ENCODE measurements at places on chromosomes 16 and 17.

DNA sequence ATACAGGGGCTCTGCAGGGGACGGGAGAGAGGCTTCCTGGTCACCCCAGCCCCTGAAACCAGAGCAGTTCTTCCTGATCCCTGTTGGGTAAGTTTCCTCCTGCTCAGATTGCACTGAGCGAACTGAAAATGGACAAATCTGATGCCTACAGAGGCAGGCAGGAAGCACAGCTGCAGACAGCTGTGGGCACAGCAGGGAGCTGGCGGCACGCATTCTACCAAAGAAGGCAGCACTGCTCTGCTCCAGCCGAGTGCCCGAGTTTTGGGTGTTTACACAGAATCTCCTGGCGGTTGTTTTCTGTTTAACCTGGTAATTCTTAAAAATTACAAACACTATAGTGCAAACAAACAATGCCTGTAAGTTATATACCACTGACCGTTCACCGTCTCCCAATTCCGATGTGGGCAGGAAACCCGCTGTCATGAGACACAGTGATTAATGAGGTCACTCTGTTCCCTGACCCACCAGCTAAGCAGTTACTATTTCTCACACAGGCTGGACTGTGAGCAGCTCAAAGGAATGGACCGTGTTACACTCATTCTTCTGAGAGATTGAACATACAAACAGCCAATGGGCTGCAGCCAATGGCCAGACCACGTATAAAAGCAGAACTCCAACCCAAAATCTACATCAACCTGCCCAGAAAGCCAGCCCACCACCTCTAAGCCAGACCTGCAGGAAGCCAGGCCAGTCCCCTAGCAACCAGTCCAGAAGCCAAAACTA is 25.5 kb downstream of the NSMCE1 start:
- DNase-seq: peak; percentile 36
- H3K27ac ChIP-seq: peak overlapping the region; percentile 67
- H3K4me1 ChIP-seq: peaks cover 90% of the 10 kb centered on the region
- peak overlapping the region; percentile 42 for H3K4me3 ChIP-seq
- H3K36me3 ChIP-seq: peaks cover 61% of the 10 kb centered on the region
- H3K27me3 ChIP-seq: no peaks in the 10 kb centered on the region

DNA sequence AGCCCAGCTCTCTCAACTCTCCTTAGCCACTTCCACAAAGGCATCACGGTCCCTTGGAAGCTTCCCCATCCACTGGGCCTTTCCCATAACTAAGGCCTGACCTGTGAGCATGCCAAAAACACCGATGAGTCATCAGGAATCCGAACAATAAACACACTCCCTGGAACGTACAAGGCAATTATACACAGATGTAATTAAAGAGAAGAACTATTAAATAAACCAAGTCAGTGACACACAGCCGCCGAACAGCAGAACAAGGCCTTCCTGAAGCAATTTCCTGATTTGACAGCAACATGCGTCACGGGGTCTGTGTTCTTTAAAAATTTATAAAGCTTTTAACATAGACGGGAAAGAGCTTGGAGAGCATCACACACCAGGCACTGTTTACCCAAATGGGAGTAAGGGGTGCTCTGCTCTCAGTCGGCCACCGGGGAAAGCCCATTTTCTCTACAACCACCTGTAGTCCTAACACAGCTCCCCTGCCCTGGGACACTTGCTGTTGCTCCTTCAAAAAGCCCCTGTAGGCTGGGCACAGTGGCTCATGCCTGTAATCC is 29.4 kb downstream of the COG7 start:
- H3K27ac ChIP-seq: no peak overlapping the region
- no peaks in the 10 kb centered on the region for H3K27me3 ChIP-seq
- H3K36me3 ChIP-seq: peaks cover 13% of the 10 kb centered on the region
- DNase-seq: no peak

DNA sequence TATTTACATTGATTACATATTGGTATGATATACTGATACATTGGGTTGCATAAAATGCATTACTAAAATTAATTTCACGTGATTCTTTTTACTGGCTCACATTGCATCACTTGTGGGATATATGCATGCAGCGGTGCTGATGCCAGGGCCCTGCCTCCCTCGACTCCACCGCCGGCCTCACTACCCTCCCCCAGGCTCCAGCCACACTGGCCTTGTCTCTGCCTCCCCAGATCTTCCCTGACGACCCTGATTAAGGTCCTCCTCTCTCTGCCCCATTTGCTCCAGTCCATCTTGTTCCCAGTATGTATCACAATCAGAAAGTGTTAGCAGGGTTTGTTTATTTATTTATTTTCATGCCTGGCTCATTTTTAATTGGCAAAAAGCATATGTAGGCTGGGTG is 306.8 kb downstream of the FOXL1 start:
- no peak overlapping the region for H3K27ac ChIP-seq
- H3K4me1 ChIP-seq: no peaks in the 10 kb centered on the region
- H3K4me3 ChIP-seq: no peak overlapping the region
- no peaks in the 10 kb centered on the region for H3K36me3 ChIP-seq

GRCh38 chr17:70668938-70669778 is 499.8 kb downstream of the KCNJ2 start:
- H3K4me3 ChIP-seq: no peak overlapping the region
- no peak overlapping the region for H3K27ac ChIP-seq
- H3K27me3 ChIP-seq: no peaks in the 10 kb centered on the region
- H3K4me1 ChIP-seq: no peaks in the 10 kb centered on the region

DNA sequence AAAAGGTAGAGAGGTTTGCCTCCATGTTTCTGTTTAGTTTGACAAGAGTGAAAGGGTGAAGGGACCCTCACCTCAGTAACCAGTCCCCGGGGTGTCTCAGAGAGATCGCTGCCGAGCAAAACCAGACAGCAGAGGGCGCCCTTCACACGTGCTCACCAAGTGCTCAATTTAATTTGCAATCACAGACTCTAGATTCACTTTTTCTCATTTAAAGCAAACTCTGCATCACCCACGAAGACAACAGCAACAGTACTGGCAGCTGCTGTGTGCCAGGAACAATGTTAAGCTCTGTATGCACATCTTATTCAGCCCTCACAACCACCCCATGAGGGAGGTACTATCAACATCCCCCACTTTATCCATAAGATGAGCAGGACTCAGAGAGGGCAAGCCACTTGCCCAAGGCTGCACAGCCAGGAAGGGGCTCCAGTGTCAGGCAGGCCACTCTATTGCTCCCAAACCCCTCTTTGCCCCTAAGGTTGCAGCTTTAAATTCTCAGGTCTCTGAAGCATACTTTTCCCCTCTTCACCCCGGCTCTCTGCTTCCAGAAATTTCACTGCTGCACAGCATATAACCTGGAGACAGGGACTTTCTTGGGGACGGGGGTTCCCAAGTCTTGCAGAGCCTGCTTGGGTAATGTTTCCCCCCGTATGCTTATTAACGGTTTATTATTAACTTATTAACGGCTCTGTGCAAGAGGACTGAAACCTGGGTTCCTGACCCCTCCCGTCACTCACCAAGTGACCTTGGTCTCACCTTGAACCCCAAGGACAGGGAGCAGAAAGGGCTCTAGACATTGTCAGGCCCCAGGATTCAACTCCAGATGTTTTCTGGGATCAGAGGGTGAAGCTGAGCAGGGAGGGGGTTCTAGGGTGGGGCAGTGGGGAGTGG is 70.9 kb downstream of the CNGB1 start:
- DNase-seq: peak; percentile 57
- peaks cover 9% of the 10 kb centered on the region for H3K27me3 ChIP-seq
- H3K27ac ChIP-seq: no peak overlapping the region
- H3K36me3 ChIP-seq: no peaks in the 10 kb centered on the region
- peaks cover 3% of the 10 kb centered on the region for H3K4me1 ChIP-seq
- no peak overlapping the region for H3K4me3 ChIP-seq

GRCh38 chr16:49698931-49699840 is 156.7 kb downstream of the ZNF423 start:
- DNase-seq: no peak
- no peak overlapping the region for H3K27ac ChIP-seq
- H3K36me3 ChIP-seq: no peaks in the 10 kb centered on the region
- no peaks in the 10 kb centered on the region for H3K4me1 ChIP-seq

- H3K27ac ChIP-seq: no peak overlapping the region
- peaks cover 13% of the 10 kb centered on the region for H3K36me3 ChIP-seq
- H3K4me1 ChIP-seq: peaks cover 73% of the 10 kb centered on the region
- no peak for DNase-seq
Measured at GRCh38 chr17:8122422-8122923, 1.4 kb downstream of the HES7 start.

DNA sequence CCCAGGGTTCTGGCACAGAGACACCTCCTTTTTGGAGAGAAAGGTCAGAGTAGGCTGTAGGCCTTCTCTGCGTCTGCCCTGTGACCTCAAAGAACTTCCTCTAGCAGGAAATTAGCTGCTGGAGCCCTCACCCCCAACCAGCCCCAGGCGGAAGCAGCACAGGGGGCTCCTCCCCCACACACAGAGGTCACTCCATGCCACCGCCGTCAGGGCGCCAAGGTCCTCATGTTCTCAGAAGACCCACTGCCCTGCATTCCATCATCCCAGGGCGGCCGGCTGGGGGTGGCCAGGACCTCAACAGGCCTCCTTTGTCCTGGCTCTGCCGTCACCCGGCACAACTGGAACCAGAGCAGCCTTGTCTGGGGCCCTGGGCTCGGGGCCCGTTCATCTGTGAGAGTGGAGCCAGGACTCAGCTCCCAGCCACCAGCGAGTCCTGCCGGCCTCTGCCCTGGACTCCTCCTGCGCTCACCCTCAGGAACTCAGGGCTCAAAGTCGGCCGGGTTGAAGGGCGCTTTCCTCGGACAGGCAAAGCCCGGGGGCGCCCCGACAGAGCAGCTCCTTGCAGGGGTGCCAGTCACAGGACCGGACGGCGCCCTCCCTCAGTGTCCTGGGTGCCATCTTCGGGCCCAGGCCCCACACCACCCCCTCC is 1.2 kb downstream of the TMC6 start:
- peaks cover 39% of the 10 kb centered on the region for H3K36me3 ChIP-seq
- peak overlapping the region; percentile 86 for H3K27ac ChIP-seq
- DNase-seq: peak; percentile 75
- H3K4me3 ChIP-seq: peak overlapping the region; percentile 90
- peaks cover 45% of the 10 kb centered on the region for H3K4me1 ChIP-seq

DNA sequence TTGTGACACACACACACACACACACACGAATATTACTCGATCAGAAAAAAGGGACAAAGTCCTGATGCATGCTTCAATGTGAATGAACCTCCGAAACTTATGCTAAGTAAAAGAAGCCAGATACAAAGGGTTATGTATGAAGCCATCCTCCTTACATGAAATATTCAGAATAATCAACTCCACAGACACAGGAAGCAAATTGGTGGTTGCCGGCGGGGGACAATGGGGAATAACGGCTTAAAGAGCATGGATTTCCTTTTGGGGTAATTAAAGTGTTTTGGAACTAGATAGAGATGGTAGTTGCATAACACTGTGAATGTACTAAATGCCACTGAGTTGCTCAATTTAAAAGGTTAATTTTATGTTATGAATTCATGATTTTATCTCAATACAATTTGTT is 8.1 kb upstream of the CACNG5 start:
- H3K4me1 ChIP-seq: no peaks in the 10 kb centered on the region
- no peak for DNase-seq
- H3K27me3 ChIP-seq: peaks cover 48% of the 10 kb centered on the region

DNA sequence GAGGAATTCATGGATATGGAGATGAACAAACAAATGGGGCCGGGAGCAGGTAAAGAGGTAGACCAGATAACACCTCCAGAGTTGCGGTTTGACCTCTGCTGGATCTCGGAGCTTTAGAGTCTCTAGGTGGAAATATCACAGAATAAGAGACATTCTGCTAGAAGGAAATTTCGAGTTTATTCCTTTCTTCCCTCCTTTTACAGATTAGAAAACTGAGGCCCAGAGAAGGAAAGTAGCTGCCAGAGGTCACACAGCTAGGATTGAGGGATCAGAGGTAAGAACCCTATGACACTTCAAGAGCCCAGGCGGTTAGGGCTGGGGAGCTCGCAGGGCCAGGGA is 7.7 kb upstream of the COL1A1 start:
- peaks cover 15% of the 10 kb centered on the region for H3K4me1 ChIP-seq
- H3K27me3 ChIP-seq: peaks cover 57% of the 10 kb centered on the region
- H3K36me3 ChIP-seq: no peaks in the 10 kb centered on the region
- no peak for DNase-seq

- H3K4me1 ChIP-seq: no peaks in the 10 kb centered on the region
- no peak overlapping the region for H3K27ac ChIP-seq
- DNase-seq: no peak
- H3K4me3 ChIP-seq: no peak overlapping the region
- H3K27me3 ChIP-seq: peaks cover 17% of the 10 kb centered on the region
- H3K36me3 ChIP-seq: no peaks in the 10 kb centered on the region
Measured at GRCh38 chr17:81160306-81160705, 5.0 kb upstream of the PVALEF start.

GRCh38 chr17:78641243-78641642 is 64.0 kb upstream of the DNAH17 start:
- no peak overlapping the region for H3K4me3 ChIP-seq
- H3K36me3 ChIP-seq: no peaks in the 10 kb centered on the region
- peaks cover 13% of the 10 kb centered on the region for H3K4me1 ChIP-seq
- no peak for DNase-seq
- H3K27ac ChIP-seq: no peak overlapping the region
- H3K27me3 ChIP-seq: no peaks in the 10 kb centered on the region

- H3K36me3 ChIP-seq: no peaks in the 10 kb centered on the region
- H3K4me1 ChIP-seq: no peaks in the 10 kb centered on the region
- no peak overlapping the region for H3K4me3 ChIP-seq
- no peak for DNase-seq
- H3K27ac ChIP-seq: no peak overlapping the region
Measured at GRCh38 chr17:77601054-77601979, 357.2 kb upstream of the TNRC6C start.

DNA sequence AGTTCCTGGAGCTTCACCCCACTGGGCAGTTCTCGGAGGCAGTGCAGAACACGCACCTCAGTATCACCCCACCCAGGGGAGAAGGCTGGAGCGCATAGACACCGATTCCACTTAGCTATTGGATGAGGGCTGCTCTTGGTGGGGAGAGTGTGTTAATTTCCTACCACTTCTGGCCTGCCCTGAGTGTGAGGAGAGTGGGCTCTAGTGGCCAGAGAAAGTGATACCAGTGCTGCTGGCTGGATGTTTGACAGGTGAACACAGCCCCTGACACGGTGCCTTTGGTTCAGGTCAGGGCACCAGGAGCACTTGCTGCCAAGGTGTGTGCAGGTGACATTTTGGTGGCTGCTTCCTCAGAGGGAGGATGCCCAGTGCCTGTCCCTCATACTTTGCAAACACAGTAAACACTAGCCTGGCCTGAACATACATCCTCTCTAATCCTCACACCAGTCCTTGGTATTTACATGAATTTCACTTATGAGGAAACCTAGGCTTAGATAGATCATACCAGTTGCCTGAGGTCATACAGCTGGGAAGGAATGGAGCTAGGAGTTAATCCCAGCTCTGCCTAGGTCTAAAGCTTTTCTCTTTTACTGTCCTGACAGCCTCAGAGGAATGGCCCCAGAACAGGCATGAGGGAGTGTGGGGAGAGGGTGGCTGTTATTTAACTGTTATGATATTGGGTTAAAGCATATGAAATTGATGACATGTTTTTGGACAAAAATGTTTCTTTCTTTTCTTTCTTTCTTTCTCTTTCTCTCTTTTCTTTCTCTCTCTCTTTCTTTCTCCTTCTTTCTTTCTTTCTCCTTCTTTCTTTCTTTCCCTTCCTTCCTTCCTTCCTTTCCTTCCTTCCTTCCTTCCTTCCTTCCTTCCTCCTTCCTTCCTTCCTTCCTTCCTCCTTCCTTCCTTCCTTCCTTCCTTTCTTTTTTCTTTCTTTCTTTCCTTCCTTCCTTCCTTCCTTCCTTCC is 21.0 kb upstream of the ITGAX start:
- DNase-seq: peak; percentile 29
- no peaks in the 10 kb centered on the region for H3K27me3 ChIP-seq
- H3K27ac ChIP-seq: no peak overlapping the region
- peaks cover 28% of the 10 kb centered on the region for H3K4me1 ChIP-seq
- no peaks in the 10 kb centered on the region for H3K36me3 ChIP-seq
